ENCODE measurements at places on chromosomes 12 and 14.

DNA sequence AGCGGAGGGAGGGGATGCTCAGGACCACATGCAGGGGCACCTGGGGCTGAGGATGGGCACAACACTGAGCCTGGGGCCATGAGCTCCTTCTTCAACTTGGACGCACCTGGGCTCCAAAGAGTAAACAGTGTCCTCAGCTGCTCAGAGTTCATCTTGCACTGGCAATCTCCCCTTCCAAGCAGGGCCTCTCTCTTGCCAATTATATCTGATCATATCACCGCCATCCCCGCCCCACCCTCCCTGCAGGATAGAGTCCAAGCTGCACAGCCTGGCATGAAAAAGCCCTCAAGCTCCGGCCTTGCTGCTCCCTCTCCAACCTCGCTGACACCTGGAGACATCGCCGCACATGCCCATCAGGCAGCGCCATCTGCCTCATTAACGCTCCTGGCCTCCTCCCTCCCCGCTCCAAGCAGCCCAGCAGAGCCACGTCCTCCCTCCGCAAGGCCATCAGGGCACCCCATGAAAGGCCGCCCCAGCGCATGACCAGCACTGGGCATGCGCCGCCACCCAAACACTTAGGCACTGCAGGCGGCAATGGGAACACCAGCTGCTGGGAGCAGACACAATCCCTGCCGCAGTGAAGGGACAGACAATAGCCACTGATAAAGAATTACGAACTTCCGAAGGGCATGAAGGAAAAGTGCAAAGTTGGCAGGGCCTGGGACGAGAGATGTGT, 88.8 kb downstream of the CHGA start:
- DNase-seq: no peak

- no peak for DNase-seq
Measured at GRCh38 chr12:46778415-46778814, 47.4 kb downstream of the SLC38A4 start.

DNA sequence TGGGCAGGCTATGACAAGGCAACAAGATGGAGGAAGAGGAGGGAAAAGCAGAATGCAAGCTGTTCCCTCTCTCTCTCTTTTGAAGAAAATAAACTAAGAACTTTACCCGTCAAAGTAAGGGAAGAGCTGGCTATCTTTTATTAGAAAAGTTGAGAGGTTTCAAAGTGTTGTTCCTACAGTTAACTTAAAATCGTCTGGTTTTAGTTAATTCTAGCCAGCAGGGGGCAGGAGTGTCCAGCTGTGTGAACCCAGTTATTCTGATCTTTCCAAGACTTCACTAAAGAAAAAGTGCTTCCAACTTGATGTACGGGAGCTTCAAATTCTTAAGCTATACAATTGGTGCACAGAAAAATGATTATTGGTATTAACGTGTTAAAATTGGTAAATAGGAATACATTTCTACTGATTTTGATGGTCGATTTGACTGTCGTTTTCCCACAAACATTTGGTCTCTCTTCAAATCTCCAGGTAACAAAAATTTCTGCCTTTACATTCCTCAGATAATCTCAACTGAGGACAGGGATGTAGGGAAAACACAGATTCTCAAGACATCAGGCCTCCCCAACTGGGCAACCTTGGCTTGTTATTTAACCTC, 28.4 kb upstream of the MON2 start:
- DNase-seq: peak; percentile 21

- no peak for DNase-seq
Measured at GRCh38 chr14:78614593-78614992, 444.4 kb downstream of the NRXN3 start.

- no peak for DNase-seq
Measured at GRCh38 chr14:92589213-92589852, 75.8 kb downstream of the RIN3 start.

- no peak for DNase-seq
Measured at GRCh38 chr14:21241218-21241819, 27.9 kb downstream of the HNRNPC start.

- DNase-seq: peak; percentile 4
Measured at GRCh38 chr12:18521461-18521860, 216.4 kb downstream of the PLCZ1 start.

DNA sequence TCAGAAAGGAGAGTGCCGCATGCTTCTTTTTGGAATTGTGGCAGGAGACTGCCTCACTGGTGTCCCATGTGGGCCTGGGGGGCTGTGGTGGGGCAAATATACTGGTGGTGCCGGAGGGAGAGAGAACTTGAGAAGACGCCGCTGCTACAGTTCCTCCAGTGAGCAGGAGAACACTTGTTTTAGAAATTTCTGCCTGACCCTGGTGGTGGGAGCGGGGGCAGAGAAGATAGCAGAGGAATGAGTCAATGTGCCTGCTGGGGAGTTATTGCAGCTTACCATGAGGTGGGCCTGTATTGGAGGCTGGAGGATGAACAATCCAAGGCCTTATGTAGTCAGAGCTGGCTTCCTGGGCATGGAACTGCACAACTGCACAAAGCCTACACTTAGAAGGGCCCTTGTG, 211.8 kb downstream of the SNAPC1 start:
- no peak for DNase-seq

DNA sequence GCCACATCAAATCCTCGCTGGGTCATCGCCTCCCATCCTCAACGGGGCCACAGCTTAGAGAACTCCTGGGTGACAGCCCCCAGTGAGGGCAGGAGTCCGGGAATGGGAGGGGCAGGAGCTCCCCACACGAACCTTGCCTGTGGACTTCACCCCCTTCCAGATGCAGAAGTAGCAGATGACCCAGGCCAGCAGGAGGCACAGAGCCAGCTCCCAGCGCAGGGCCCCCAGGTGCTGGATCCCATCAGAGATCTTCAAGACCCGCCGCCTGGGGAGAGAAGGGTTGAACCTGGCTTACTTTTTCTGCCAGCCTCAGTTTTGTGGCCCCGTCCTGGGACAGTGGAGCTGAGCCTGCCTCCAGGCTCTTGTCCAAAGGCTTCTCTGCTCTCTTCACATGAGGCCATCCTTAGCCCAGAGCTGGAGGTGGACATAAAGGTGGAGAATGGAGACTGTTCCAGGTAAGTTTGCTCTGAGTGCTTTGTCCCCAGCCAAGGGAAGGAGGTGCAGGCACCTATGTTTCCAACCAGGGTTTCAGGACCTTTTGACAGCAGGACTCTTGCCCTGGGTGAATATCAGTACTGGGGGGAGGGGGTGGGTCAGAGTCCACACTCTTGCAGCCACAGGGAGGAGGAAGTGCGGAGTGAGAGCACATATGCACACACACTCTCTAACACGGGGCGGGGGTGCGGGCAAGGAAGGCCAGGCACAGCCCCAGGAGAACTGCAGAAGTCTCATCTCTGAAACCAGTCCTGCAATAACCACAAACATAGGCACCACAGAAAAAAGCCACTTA, 23.3 kb upstream of the SLC6A12 start:
- no peak for DNase-seq

DNA sequence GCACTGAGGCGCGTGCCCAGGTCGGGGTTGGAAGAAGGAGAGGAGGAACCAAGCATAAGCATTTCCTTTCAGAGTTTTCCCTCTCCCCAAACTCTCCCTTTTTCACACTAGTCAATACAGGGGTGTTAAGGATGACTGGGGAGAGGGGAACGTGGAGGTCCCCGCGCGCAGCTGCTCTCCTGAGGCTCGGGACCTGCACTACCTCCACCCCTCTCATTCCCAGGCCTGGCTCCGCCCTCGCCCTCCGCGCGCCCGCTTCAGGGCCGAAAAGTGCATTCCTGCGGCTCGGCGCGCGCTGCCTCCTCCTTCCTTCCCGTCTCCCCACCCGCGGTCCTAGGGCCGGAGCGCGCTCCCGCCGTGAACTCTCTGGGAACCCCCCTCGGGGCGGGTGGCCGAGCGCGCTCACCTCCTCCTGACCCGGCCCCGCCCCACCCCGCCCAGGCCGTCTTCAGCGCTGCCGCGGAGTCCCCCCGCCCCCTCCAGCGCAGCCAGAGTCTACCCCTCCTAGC, 11.3 kb downstream of the RARG start:
- peak; percentile 97 for DNase-seq

- DNase-seq: no peak
Measured at GRCh38 chr14:68143341-68143841, 323.8 kb downstream of the RAD51B start.

GRCh38 chr14:38186216-38186615, 21.5 kb upstream of the SSTR1 start:
- no peak for DNase-seq

GRCh38 chr14:50550294-50550693, 9.7 kb upstream of the ATL1 start:
- peak; percentile 52 for DNase-seq

DNA sequence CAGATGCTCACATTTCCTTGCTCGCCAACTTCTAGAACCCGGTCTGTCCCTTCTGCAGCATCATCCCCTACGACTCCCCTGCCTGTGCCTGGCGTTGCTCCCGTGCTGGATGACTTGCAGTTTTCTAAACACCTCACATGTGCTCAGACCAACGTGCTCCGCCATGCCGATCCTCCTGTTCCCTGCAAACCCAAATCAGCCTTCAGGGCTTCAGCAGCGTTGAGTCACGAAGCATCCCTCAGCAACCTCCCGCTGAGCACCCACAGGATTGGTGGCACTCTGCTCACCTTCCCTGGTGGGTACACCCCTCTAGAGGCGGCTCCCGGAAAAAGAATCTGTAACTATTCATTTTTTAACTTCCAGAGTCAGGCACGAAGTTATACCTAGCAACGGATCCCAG, 2.8 kb upstream of the PIWIL1 start:
- DNase-seq: peak; percentile 50

- peak; percentile 31 for DNase-seq
Measured at GRCh38 chr12:13179211-13180074, 17.1 kb upstream of the EMP1 start.

Measured in ELF-1 (cell line).